ENCODE measurements at places on chromosomes 1 and 21. TPM values are rescaled to one million over a fixed set of nuclear protein-coding genes. Genes with fewer than 3 reads are reported as not detected.

The GBP7 gene
- not detected for total RNA-seq

The DHDDS gene
- 33.2 TPM for total RNA-seq

The KRTAP19-1 gene
- total RNA-seq, result not detected

The CD52 gene
- 0.55 TPM for total RNA-seq

The PRAMEF2 gene
- not detected for total RNA-seq

The C1QA gene
- total RNA-seq, result not detected

The DMBX1 gene
- not detected for total RNA-seq

Data from hair follicular keratinocyte (primary cell).